ENCODE measurements at places on chromosomes 16 and 17.

GRCh38 chr17:10233161-10233560 lies 34.8 kb upstream of the GAS7 start:
- no peak for DNase-seq

GRCh38 chr16:56226845-56227525 lies 35.7 kb downstream of the GNAO1 start:
- DNase-seq, result no peak

- DNase-seq, result no peak
These were observed 20.2 kb upstream of the CCL1 start for GRCh38 chr17:34383216-34383615.

DNA sequence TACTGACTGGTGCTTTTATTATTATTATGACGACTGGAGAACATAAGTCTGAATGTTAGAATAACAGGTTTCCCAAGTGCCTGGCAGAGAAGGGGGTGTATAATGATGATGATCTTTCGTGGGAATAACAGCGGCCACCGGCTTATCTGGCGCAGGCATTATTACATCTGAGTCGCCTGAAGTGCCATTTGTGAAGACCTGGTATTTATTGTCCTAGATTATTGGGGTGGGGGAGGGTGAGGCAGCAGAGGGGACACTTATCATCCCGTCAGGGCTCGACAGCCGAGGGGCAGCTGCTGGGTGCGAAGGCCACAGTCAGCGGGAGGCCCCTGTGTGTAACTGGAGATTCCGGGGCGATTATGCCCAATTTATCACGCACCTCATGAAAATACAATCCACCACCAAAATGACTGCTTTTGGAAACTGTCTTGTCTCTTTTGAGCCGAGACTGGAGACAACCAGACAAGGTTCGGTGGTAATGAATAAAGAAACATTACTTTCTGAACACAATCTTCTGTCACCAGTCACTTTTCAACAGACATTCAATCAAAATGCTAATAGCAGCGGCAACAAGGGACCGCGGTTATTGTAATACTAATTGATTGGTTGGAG lies 199.3 kb downstream of the CCDC182 start:
- no peak for DNase-seq

- DNase-seq, result peak; percentile 61
These were observed 48.5 kb upstream of the HELZ start for GRCh38 chr17:67293251-67294203.

DNA sequence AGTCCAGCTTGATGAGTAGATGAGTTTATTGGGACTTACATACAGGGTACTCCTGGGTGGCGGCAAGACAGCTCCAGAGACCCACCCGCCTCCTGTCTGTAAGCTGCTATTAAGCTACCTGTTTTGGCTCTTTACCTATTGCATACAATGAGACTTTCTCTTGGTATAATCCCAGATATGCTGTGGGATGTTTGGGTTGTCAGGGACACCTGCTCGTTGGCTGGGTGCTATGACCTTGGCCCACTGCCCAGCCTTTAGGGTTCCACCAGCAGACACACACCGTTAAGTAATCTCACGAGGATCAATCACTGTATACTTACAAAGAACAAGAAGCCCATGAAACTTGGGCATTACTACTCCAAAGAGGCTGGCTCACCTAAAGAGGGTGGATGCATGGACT lies 116.4 kb downstream of the NPIPB5 start:
- DNase-seq, result no peak

GRCh38 chr17:65198653-65199382 lies 61.6 kb downstream of the RGS9 start:
- DNase-seq, result no peak

GRCh38 chr16:49531931-49532840 lies 158.6 kb downstream of the C16orf78 start:
- DNase-seq, result no peak

- no peak for DNase-seq
These were observed 20.6 kb downstream of the ADORA2B start for GRCh38 chr17:15965528-15965927.

DNA sequence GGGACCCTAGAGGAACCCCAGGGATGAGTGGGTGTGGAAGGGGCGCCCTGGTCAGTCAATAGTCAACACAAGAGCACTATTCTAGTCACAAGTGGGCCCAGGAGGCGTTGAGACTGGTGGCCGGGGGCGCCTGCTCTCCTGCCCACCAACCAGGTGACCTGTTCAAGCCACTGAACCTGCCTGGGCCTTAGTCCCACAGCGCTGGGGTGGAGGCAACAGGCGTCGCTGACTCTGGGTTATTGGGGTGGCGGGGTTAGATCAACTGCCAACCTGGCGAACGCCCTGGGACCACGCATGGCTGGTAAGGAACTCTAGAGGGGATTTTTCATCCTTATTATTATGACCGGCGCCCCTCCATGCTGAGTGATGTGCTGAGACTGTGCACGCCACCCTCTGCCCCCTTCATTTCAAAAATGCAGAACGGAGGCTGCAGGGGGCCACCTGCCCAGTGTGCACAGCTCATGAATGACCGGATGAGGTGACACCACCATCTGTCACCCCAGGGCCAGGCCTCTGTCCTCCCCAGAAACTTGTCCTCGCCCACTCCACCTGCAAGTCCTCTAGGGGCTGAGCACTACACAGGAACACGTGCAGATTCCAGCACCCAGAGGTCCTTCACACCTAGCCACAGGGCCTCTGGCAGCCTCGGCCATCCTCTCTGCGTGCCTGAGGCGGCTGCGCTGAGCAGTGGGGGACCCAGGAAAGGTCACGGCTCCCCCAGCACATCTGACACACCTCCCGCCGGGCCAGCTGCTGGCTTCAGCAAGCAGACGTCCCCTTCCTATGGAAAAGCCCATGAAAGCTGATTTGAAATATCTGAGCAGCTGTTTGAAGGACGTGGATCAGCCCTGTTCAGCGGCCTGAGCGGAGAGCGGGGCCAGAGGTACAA lies 51.6 kb upstream of the DNAH17 start:
- no peak for DNase-seq

GRCh38 chr17:4584917-4585637 lies 748 bp downstream of the SMTNL2 start:
- no peak for DNase-seq

- DNase-seq, result no peak
These were observed 44.9 kb downstream of the GRIN2A start for GRCh38 chr16:10137341-10137740.

GRCh38 chr17:71987634-71988033 lies 133.2 kb upstream of the SOX9 start:
- no peak for DNase-seq

GRCh38 chr16:27476240-27476639 lies 73.5 kb downstream of the GTF3C1 start:
- no peak for DNase-seq

DNA sequence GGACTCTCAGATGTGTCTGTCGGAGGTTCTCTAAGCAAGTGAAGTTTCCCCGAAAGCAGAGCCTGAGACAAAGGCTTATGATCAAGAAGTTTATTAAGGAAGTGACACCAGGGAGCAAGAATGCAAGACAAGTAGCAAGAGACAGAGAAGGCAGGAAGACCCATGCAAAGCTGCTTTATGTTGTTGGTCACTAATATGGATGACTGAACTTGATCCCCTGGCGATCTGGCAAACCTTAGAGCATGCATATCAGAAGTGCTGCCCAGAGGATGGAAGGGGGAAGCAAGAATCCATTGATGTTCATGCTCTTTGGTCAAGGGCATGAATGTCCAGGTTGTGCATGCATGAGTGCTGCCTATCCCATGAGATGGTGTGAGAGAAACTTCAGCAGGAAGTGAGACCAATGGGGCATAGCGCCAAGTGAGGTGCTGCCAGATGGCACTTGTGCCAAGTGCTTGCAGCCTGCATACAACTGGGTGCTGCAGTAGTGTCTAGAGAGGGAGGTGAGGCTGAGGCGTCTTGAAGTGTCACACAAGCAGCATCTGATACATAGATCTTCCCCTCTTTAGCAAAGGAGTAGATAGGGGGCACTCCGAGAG lies 176.5 kb downstream of the SALL1 start:
- no peak for DNase-seq

- no peak for DNase-seq
These were observed 121.0 kb downstream of the COPRS start for GRCh38 chr17:31738067-31738466.

DNA sequence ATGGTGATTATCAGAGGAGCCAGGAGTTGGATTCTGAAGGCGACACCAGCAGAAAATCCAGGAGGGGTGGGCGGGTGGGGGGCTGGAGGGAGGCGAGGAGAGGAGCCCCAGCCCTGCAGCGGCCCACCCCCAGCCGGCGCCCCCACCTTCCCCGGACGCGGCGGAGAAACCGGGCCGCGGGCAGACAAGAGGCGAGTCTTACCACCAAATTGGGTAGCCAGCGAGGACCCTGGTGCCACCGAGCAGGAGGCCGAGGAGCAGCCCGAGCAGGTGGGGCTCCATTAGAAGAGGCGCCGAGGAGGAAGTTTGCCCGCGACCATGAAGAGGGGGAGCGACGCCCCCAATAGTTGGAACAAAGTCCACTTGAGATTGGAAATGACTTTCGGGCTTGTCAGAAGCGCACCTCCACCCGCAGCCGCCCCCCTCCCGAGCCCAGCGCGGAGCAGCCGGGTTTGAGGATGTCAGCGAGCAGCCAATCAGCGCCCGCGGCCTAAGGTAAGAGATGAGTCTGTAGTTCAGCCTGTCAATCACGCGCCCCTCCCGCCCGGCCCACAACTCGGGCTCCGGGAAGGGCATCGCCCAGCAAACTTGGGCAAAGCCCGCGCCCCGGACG lies at the start of gene WNT3:
Gene WNT3, minus strand, starts transcription at position 377 of the 613 bp plus-strand sequence. Its CDS starts 95 bp downstream, at position 282.
- DNase-seq, result peak; percentile 54

- DNase-seq, result no peak
These were observed 13.1 kb upstream of the DUSP14 start for GRCh38 chr17:37476431-37477120.

DNA sequence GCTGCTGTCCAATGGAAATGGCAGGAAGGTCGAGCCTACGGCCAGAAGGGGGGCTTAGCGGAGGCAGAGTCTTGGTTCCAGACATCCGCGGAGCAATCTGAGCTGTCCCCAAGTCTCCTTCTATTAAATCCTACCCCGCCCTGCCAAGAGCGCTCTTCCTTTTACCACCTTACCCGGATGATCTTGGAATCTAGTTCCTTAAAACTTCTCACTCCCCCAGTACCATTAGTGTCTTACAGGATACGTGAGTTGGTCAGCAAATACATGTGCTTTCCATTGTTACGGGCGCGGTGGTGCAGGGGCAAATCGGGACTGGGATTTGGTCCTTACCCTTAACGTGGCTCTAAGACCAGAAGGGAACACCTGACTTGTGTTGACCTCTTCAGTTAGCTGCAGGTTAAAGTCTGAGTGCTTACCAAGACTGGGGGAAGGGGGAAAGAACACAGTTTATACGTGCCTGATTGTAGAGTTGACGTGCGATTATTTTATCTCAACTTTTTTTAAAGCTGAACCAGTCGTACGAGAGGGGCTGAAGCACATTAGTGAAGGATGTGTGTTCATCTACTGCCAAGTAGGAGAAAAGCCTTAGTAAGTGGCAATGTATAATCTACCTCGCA lies 495 bp downstream of the TXNDC17 start:
- no peak for DNase-seq

- peak; percentile 61 for DNase-seq
These were observed at the start of gene SKAP1 for GRCh38 chr17:48429638-48430586. Gene SKAP1 (minus strand): TSS chr17:48430214.

GRCh38 chr16:50593410-50594150 lies 45.4 kb downstream of the NKD1 start:
- no peak for DNase-seq

DNA sequence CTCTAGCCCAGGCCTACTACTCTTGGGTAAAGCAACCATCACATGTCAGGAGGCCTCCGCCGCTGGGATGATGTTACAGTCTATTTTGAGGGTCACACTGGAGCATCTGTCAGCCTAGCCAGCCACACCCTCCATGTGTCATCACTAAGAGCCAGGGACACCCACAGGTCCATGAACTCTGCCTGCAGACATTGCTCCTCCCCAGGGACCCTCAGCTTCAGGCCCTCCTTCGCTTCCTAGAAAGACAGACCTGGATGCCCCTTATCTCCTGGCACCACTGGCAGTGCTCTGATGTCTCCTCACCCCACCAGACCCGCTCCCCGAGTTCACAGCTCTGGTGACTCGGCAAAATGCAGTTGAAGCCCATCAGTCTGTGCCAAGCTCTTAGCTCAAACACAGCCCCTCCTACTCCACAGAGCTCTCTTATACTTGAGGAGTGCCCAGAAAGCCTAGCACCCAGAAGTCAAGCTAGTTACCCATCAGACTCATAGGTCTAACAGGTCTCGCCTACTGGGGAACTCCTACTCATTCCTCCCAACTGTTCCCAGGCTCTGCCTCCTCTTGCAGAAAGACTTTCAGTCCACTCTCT lies 5.9 kb downstream of the RANBP10 start:
- no peak for DNase-seq

GRCh38 chr16:11604783-11605563 lies 18.3 kb upstream of the LITAF start:
- DNase-seq, result no peak

GRCh38 chr17:83175119-83175821 lies 95.9 kb downstream of the METRNL start:
- DNase-seq, result no peak

GRCh38 chr16:57609541-57610401 lies 18.7 kb upstream of the ADGRG1 start:
- DNase-seq, result no peak

DNA sequence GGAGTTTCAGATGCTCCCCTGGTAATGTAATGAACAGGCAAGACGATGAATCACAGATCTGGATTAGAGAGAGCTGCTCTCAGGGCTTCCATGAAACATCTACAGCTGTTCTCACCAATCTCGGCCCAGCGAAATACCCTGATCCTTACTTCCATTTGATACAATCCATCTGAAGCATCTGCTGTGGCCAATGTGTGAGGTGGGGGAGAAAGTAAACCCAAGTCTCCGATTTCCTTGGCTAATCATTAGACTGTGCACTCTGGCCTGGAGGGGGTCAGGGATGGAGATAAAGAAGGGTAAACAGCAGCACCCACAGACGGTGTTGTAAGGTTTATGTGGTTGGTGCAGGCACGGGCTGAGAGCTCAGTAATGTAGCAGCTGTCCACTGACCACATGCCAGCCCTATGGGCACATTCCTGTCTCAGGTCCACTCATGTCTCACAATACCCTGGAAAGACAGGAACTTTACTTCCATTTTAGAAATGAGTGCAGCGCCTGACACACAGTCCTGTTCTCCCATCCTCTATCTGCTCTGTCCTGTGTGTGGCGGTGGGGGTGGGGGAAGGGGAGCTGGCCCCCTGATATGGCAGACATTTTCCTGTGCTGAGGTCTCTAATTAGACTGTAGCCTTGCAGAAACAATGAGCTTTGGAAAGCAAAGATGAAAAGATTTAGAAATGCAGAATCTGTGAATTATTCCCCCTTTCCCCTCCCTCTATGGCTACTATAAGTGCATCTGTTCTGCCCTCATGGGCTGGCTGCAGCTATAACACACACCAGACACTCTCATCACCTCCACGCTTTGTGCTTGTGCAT lies 48.3 kb upstream of the ERN1 start:
- no peak for DNase-seq

- no peak for DNase-seq
These were observed 23.9 kb downstream of the USP22 start for GRCh38 chr17:21018894-21019293.

GRCh38 chr17:33269337-33270060 lies 23.6 kb downstream of the ASIC2 start:
- DNase-seq, result no peak
